ENCODE measurements at places on chromosomes 16 and 17.

DNA sequence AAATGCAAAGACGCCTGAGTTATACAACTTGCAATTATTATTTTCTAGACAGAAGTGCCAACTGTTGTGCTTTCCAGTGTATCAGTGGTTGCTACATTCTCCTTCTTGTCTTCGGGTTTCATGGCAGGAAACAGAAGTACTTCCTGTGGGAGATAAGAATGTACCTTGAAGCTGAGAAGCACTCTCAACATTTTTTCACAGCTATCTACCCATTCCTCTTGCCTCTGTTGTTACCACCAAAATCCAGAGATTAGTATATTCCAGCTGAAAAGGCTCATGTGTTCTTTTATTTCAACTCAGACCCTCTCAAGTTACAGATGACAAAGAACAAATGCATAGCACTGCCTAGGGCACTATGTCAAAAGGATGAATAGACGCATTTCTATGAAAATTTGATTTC, 4.8 kb upstream of the ADAT1 start:
- DNase-seq: no peak

DNA sequence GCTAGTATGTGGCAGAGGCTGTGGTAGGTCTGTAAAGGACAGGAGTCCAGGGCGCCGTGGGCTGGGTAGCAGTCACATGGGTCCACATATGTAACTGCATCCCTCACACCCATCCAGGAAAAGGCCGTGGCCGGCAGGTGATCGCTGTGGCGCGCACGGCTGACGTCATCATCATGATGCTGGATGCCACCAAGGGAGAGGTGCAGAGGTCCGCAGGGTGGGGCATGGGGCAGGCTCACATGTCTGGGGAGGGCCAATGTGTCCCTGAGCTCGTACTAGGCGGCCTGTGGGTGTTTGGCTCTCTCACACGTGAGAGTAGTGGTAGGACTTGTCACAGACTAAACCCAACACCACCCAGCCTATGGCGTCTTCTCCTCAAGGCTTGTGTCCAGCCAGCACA, 9.0 kb upstream of the MYO15A start:
- no peak for DNase-seq

DNA sequence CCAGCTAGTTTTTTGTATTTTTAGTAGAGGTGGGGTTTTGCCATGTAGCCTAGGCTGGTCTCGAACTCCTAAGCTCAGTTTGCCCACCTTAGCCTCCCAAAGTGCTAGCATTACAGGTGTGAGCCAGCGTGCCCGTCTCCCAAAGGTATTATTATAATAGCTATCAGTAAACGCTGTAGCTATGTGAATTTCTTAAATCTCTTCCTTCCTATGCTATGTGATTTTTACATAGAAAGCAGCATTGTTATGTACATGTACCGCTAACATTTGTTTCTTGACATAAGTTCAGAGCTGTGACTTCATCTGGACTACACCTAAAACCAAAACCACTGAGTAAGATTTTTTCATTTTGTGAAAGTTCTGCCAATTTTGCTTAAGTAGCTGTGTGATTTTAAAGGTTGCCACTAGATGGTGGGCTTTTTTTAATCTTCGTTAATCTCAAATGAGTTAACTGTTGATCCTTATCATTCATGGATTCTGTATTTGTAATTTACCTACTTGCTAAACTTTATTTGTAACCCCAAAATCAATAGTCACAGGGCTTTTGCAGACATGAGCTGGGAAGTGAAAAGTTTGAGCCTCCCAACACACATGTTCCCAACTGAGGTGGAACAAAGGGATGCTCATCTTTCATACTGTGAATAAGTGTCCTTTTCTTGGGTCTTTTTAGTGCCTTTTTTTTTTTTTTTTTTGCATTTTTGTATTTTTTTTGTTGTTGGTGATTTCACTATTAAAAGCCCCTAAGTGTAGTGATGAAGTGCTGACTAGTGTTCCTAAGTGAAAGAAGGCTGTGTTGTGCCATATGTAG, 21.9 kb downstream of the PRKAR1A start:
- DNase-seq: no peak

DNA sequence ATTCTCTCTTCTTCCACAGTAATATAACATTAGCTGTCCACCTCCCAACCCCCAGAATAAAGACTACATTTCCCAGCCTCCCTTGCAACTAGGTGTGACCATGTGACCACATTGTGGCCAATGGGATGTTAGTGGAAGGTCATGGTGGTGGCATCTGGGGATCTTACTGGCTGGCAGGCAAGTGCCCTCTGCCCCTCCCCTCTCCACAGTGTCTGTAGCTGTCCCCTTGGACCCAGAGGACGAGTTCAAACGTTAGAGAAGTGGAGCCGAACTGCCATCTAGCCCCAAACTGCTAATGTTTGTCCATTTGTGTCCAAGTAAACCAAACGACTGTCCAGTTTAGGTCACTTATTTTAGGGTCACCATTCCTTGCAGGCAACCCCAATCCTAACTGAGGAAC, 26.6 kb upstream of the KCNG4 start:
- no peak for DNase-seq

- no peak for DNase-seq
Observed at GRCh38 chr16:77790009-77790372, 1.6 kb downstream of the VAT1L start.

DNA sequence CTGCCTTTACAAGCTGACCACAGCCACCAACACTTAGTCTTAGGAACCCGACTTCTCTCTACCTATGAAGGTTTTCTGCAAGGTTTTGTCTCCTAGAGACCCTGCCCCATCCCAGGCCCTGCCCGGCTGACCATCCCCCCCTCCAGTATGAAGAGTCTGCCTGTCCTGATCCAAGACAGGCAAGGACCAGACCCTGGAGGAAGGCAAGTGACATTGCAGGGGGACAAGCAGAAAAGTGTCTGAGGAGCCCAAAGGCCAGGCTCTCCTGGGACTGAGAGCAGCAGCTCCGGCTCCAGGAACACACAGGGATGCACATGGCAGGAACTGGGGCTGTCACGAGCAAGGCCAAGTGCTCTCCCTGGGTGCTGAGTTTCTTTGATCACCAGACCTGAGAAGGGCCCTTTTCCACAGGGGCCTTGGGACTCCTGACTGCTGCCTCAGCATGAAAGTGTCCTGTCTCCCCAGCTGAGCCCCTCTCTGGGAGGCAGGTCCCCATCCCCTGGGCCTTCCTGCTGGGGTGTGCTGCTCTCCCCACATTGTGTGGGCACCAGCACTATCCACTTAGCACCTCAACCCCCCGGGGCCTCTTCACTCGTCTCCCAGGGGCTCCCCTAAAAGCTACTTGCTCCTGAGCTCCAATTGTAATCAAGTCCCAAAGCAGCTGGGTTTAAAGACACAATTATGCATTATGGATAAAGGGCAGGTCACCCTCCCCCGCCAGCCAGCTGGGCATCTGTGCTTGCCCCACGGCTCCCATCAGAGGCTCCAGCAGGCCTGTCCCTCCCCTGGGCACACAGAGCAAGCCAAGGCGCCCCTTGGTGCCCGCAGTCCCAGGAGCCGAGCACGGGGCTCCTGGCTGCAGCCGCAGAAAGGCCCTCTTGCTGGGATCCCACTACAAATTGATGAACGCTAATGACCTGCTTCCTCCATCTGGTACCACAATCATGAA, 11.6 kb upstream of the CACNG4 start:
- DNase-seq: no peak

- no peak for DNase-seq
Observed at GRCh38 chr16:3983081-3983520, 102.6 kb upstream of the CREBBP start.

- no peak for DNase-seq
Observed at GRCh38 chr17:74460241-74460640, 6.2 kb upstream of the CD300A start.
